Dermis lymphatic vessel endothelial cell (primary cell): ENCODE measurements at places on chromosomes 13 and 19. TPM values are rescaled to one million over a fixed set of nuclear protein-coding genes. Genes with fewer than 3 reads are reported as not detected.

The CGB2 gene
- not detected in 2 replicates for total RNA-seq

The DNMT1 gene
- 12.1 and 14.4 TPM in 2 replicates for total RNA-seq

The ZNF865 gene
- total RNA-seq: 0.54 and 0.60 TPM in 2 replicates

The CADM4 gene
- total RNA-seq: 9.4 and 11.1 TPM in 2 replicates

The NCAN gene
- total RNA-seq: not detected in 2 replicates

The FCHO1 gene
- 0.22 and 0.43 TPM in 2 replicates for total RNA-seq

The GEMIN7 gene
- 12.2 and 17.6 TPM in 2 replicates for total RNA-seq

The SCEL gene
- not detected in 2 replicates for total RNA-seq

The TPTE2 gene
- total RNA-seq: not detected in 2 replicates

The ZNF575 gene
- total RNA-seq: 0.09 and 0.11 TPM in 2 replicates

The EXOC3L2 gene
- 0.54 and 1.3 TPM in 2 replicates for total RNA-seq

The LTBP4 gene
- 19.9 and 21.7 TPM in 2 replicates for total RNA-seq

The KRTDAP gene
- total RNA-seq: not detected in 2 replicates

The HPN gene
- total RNA-seq: under 0.01 and 0.09 TPM in 2 replicates

The ZNF600 gene
- total RNA-seq: 2.1 and 4.0 TPM in 2 replicates

The ZNF208 gene
- total RNA-seq: 0.09 TPM in 1 of 2 replicates, not detected in the other

The C19orf44 gene
- total RNA-seq: 1.6 and 2.1 TPM in 2 replicates

The ERICH4 gene
- total RNA-seq: not detected in 2 replicates

The SIGLEC12 gene
- not detected in 2 replicates for total RNA-seq

The TUBB4A gene
- not detected in 2 replicates for total RNA-seq

The FFAR1 gene
- not detected in 2 replicates for total RNA-seq

The EHD2 gene
- 83.8 and 85.5 TPM in 2 replicates for total RNA-seq

The ZNF443 gene
- 5.5 and 7.2 TPM in 2 replicates for total RNA-seq

The PALM gene
- total RNA-seq: 28.6 and 34.0 TPM in 2 replicates

The C13orf42 gene
- total RNA-seq: not detected in 2 replicates

The BCAM gene
- total RNA-seq: 16.8 and 21.2 TPM in 2 replicates

The ZNF729 gene
- total RNA-seq: not detected in 2 replicates

The TNFSF9 gene
- 0.17 and 0.76 TPM in 2 replicates for total RNA-seq

The RETN gene
- total RNA-seq: not detected in 2 replicates

The LILRB2 gene
- total RNA-seq: not detected in 2 replicates

The SULT2A1 gene
- not detected in 2 replicates for total RNA-seq

The TMEM150B gene
- not detected in 2 replicates for total RNA-seq

The C5AR1 gene
- not detected in 2 replicates for total RNA-seq

The RNF113B gene
- not detected in 2 replicates for total RNA-seq

The CGB1 gene
- not detected in 2 replicates for total RNA-seq

The SIGLEC7 gene
- not detected in 2 replicates for total RNA-seq

The MADCAM1 gene
- total RNA-seq: not detected in 2 replicates

The TSSK6 gene
- total RNA-seq: 0.60 and 0.87 TPM in 2 replicates

The DLL3 gene
- total RNA-seq: 0.09 and 0.11 TPM in 2 replicates

The HOMER3 gene
- 86.9 and 124 TPM in 2 replicates for total RNA-seq

The ZNF382 gene
- 2.4 and 3.8 TPM in 2 replicates for total RNA-seq

The NCCRP1 gene
- not detected in 2 replicates for total RNA-seq
